PC-3 (cell line): ENCODE measurements at places on chromosomes 7 and 10. TPM values are rescaled to one million over a fixed set of nuclear protein-coding genes. Genes with fewer than 3 reads are reported as not detected.

DNA sequence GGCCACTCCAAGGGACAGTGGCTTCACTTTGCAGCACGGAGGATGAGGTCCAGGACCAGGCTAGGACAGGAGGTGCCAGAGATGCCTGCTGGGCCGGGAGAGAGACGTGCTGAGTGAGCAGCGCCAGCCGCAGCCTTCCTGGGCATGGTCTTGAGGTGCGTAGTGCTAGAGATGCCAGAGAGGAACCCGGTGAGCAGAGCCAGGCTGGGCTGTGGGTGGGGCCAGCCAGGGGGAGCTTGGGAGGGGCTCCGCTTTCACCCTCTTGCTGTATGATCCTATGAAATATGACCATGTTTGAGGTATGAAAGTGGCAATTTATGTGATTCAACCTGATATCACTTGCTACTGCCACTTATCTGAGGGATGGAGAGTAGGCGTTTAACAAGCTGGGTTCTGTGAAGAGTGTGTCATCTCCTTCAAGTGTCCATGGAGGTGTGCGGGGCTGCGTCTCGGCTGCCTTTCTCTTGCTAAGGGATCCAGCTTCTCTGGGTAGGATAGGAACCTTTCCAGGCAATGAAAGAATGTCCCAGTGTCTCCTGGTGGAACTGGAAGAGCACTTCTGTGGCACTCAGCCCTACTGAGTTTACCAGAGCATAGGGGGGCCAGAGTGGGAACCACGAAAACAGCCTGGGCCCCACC, 518.4 kb upstream of the FOXK1 start:
- no peak for DNase-seq

Gene TUBAL3
- total RNA-seq = not detected in 2 replicates

DNA sequence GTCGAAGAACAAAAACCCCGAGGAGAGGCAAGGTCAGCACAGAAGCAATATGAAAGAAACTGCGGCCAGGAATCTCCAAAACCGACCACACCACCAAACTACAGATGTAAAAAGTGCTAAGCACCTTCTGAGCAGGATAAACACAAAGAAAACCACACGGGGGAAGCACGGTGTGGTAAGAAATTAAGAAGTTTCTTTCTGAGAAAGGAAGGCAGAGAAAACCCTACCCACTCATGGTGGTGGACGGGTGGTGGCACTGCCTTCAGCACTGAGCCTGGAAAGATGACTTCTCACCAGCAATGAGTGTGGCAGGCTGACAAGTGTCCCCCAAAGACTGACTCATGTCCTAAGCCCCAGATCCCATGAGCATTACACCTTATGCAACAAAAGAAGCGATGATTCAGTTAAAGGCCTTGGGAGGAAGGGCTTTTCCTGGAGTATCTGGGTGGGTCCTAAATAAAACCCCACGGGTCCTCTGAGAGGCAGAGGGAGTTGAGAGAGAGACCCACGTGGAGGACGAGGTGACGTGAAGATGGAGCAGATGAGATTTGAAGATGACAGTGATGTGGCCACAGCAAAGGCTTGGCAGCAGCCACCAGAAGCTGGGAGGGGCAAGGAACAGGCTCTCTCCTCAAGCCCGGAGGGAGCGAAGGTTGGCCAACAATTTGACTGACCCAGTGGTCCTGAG, 124.9 kb downstream of the DLG5 start:
- DNase-seq = peak; percentile 54

DNA sequence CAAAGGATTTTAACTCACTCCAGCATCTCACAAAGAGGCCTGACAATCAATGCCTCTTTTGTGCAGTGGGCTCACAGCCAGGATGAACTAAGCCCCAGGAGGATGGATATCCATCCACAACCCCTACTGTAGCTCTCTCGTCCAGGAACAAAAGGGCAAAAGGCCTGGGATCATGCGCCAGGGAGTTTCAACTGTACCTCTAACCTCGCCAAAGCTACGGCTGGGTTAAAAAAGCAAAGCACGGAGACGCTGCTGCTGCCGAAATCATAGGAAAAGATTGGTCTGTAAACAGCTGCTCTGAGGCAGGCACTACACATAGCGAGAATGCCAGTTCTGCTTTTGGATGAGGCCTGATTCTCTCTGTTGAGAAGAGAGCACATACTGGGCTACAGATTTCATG, 32.1 kb downstream of the VSTM4 start:
- no peak for DNase-seq

GRCh38 chr7:44761207-44762161, 12.8 kb downstream of the ZMIZ2 start:
- no peak for DNase-seq

GRCh38 chr7:48101352-48101751, 12.3 kb downstream of the UPP1 start:
- no peak for DNase-seq

GRCh38 chr10:8767591-8767990, 713.1 kb downstream of the GATA3 start:
- no peak for DNase-seq

GRCh38 chr10:6365384-6365783, 162.7 kb downstream of the PFKFB3 start:
- DNase-seq = no peak

DNA sequence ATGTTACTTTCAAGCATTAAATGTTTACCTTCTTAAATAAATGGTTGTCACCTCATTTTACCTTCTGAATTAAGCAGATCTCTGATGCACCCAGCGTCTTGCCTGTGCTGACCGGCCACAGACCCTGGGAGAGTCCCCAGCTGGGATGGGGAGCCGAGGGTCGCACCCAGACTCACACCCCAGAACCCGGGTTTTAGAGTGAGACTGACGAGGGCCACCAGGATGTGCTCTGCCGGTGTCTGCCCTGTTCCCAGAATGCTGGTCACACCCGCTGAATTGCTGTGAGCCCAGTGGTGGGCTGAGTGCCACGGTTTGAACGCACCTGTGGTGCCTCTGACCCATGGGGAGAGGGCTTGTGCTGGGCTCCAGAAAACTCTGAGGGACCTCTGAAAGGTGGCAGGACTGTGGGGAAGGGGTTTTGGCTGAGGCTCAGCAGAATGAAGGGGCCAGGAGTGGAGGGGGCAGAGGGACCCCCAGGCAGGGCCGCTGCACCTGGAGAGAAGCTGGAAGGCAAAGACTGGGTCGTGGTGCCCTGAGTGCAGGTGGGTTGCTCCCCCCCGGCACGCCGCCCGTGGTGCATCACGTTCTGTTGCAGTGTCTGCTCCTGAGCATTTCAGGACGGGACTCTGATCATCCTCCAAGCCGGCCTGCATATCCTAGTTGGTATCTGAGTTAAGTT, 39.2 kb downstream of the INPP5A start:
- DNase-seq = no peak

DNA sequence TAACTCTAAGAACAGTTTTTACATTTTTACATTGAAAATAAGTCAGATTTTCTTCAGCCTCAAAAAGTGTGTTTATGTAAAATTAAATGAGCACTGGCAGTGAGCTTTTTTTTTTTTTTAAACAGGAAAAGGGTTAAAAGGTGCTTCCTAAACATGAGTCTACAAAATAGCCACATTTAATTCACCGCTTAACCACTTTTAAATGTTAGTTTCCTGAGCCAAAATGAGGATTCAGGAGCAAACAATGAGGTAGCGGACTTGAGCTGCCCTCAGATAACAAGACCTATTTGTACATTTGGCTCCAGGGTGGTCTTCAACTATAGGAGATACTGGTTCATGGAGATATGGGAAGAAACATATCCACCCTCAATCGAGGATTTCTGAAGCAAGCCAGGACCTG, 22.8 kb downstream of the AKR1C3 start:
- DNase-seq = no peak

Gene GIMAP2
- total RNA-seq = not detected in 2 replicates

Gene PTF1A
- not detected in 2 replicates for total RNA-seq

Gene PVRIG
- not detected in 2 replicates for total RNA-seq

Gene SNCG
- total RNA-seq = 0.86 and 2.7 TPM in 2 replicates
